ENCODE measurements at places on chromosomes 3 and 15.

DNA sequence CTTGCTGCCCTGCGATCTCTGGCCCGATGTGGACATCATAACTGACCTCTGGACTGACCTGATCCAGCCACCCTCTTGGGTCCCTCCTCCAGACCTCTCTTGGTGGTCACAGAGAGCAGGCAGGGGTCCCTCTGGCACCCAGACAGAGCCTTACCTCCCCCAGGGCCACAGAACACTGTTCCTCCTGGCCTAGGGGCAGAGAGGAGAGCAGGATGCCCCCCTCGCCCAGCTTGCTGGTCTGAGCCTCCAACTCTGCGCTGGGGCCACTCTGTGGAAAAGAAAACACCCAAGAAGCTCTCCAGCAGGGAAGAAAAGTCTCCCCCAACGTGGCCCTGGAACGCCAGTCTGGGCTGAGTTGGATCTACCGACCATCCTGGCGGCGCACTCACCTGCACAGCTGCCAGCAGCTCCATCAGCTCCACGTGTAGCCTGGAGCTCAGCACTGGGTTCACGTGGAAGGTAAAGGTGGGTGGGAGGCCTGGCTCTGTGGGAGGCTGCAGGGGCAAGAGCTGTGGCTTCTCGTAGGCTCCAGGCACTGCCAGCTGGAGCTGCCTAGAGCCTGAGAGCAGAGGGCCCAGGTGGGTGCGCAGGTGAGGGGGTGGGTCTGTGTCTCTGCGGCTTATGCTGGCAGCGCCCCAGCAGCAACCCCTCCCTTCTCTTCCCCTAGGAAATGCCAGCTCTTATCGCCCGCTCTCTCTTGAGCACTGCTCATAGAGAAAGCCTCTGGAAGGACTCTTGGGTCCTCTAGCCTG lies 6.0 kb downstream of the PLA2G4F start:
- ATAC-seq = no peak

DNA sequence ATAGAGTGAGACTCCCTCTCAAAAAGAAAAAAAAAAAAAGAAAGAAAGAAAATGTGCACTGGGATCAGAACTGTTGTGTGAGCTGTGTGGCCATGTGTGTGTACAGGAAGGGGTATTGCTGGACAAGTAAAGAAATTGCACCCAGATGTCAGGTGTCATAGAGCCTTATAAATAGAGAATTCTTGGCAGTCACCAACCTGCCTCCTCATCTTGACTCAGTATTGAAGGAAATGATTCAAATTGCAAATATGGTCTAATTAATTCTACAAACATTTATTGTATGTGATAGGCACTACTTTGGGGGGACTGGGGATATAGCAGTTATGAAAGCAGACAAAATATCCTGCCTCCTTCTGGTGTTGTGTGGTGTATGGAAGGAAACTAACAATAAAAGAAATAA lies 243.8 kb upstream of the TTC14 start:
- no peak for ATAC-seq

DNA sequence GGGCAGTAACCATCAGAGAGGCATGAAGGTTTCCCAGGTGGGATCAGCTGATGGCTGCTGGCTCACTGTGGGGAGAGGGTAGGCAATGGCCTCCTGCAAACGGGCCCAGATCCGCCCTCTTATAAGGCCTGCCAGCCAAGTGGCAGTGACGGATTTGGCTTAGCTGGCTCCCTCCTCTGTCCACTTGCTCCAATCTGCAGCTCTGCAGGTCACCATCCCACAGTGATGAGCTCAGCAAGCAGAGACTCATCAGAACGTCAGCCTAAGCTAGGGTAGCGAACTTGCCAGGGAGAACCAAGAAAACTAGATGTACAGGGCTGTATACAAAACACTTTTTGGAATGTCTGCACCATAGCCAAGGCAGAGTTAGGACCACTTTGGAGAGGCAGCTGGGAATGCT lies 62.8 kb upstream of the DCLK3 start:
- no peak for ATAC-seq

GRCh38 chr15:40100123-40100946 lies 8.3 kb downstream of the BMF start:
- ATAC-seq = no peak

DNA sequence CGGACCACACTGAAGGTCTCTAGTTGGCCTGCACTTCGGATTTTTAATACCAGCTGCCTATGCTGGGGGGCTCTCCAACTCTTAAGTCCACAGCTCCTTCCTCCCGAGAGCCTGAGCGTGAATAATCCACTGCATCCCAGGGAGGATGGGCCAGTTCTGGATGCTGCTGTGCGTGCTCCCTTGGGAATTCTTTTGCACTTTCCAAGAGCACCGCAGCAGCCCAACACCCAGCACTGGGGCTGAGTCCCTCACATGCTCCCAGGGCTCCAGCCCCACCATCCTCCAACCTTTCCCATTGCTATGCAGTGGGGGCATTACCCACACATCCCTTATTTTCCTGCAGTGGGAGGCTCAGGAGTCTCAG lies 136.4 kb upstream of the IQSEC1 start:
- no peak for ATAC-seq

DNA sequence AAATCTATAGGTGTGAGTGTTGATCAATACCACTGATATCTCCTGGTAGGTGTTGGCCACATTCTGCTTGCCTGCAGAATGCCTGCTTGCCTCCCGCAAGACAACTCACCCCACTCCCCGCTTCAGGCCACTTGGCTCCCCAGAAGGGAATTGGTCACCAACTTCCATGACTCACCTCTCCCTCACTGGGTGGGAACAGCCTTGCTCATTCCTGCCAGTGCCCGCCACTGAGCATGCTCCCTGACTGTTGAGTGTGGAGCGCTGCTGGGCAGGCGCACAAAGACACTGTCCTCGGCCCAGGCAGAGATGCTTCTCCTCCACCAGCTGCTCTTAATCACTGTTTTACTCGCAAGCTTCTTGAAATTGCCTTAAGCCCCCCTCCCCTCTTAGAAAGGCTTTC lies 57.3 kb upstream of the PPP2R3A start:
- ATAC-seq = peak; percentile 29

Measured in stimulated activated memory B cell treated with anti-CD40 and anti-IgM and Interleukin-4, amounts not matched to agents 10 μg/mL and 1 μg/mL and 100 μg/mL, for 72 hours (primary cell).